ENCODE measurements at places on chromosomes 3 and 15. TPM values are rescaled to one million over a fixed set of nuclear protein-coding genes. Genes with fewer than 3 reads are reported as not detected.

Gene PARP9
- total RNA-seq, result 50.0 TPM

Gene DYNLT2B
- total RNA-seq, result 16.6 TPM

Gene PLA2G4E
- 1.1 TPM for total RNA-seq

Gene LYZL4
- not detected for total RNA-seq

Gene DUOX2
- 5.0 TPM for total RNA-seq

Gene MAP1A
- total RNA-seq, result 5.9 TPM

Gene GOLGA6L9
- 3.4 TPM for total RNA-seq

Gene CATSPER2
- 2.4 TPM for total RNA-seq
